ENCODE measurements at places on chromosomes 7 and 10.

- H3K36me3 ChIP-seq: peaks cover 12% of the 10 kb centered on the region
- no peak overlapping the region for H3K4me3 ChIP-seq
- DNase-seq: no peak
- H3K4me1 ChIP-seq: no peaks in the 10 kb centered on the region
Measured at GRCh38 chr10:92153-92552, 43.1 kb upstream of the TUBB8 start.

DNA sequence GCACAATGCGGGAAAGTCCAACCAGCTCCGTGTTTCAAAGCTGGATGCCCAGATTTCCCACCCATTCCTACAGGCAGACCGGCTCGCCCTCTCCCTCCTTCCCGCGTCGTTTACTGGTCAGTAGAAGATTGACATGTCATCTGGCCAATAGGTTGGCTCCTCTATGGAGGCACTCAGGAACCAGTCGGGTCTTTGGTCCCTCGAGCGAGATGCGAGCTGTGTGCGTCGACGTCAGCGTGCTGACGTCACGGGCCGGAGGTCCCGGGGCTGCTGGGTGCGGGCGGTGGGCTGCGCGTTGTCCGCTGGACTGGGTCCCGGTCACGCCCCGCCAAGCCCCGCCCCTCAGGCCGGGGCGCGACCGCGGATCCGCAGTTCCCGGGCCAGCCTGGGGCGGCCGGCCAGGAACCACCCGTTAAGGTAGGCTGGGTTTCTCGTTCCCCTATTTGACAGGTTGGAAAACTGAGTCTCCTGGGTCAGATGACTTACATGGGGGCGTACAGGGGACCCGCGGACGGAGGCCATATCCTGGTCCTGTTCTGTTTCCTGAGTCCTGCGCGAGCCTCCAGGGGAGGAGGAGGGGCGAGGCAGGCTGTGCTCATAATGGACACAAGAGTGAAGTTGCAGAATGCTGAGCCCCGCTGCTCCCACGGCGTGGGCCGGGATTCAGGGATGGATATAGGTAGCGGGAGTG, at the start of gene STARD3NL:
TSS of gene STARD3NL (plus strand) at position 242 of the 691 bp plus-strand sequence. CDS start 29,260 bp downstream, outside the sequence.
- peaks cover 26% of the 10 kb centered on the region for H3K4me1 ChIP-seq
- H3K27ac ChIP-seq: peak within 1 kb of the TSS; percentile 93
- H3K27me3 ChIP-seq: peaks cover 1% of the 10 kb centered on the region
- no peaks in the 10 kb centered on the region for H3K36me3 ChIP-seq
- peak within 1 kb of the TSS; percentile 95 for H3K4me3 ChIP-seq

- peaks cover 3% of the 10 kb centered on the region for H3K4me1 ChIP-seq
- peaks cover 3% of the 10 kb centered on the region for H3K27me3 ChIP-seq
- no peak for DNase-seq
- H3K27ac ChIP-seq: no peak overlapping the region
Measured at GRCh38 chr7:157515342-157516041, 178.7 kb downstream of the DNAJB6 start.

- H3K36me3 ChIP-seq: peaks cover 5% of the 10 kb centered on the region
- no peaks in the 10 kb centered on the region for H3K27me3 ChIP-seq
- no peak overlapping the region for H3K4me3 ChIP-seq
- DNase-seq: no peak
- no peak overlapping the region for H3K27ac ChIP-seq
Measured at GRCh38 chr7:47638679-47639315, 56.9 kb upstream of the TNS3 start.

DNA sequence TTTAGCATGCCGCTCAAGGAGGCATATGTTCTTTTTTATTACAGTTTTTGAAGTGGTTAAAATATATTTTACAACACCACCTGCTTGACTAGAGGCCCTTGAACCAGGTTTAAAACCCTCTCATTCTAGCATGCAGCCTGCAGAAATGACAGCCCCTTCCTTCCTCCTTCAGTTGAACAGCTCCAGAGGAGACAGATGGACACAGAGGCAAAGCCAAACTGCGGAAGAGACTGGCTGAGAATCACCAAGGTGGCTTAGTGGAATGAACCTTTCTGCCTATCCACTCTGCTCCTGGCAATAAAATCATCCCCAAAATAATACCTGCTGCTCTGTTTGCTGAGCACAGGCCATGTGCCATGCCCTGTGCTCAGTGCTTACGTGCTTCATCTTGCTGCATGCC, 23.9 kb upstream of the PLPP4 start:
- H3K4me1 ChIP-seq: peaks cover 6% of the 10 kb centered on the region
- H3K4me3 ChIP-seq: no peak overlapping the region
- no peak overlapping the region for H3K27ac ChIP-seq
- peaks cover 2% of the 10 kb centered on the region for H3K27me3 ChIP-seq
- DNase-seq: no peak

GRCh38 chr7:8125680-8126444, 136.1 kb downstream of the ICA1 start:
- no peak for DNase-seq
- H3K27me3 ChIP-seq: peaks cover 4% of the 10 kb centered on the region
- H3K36me3 ChIP-seq: no peaks in the 10 kb centered on the region
- H3K4me1 ChIP-seq: no peaks in the 10 kb centered on the region
- no peak overlapping the region for H3K4me3 ChIP-seq

DNA sequence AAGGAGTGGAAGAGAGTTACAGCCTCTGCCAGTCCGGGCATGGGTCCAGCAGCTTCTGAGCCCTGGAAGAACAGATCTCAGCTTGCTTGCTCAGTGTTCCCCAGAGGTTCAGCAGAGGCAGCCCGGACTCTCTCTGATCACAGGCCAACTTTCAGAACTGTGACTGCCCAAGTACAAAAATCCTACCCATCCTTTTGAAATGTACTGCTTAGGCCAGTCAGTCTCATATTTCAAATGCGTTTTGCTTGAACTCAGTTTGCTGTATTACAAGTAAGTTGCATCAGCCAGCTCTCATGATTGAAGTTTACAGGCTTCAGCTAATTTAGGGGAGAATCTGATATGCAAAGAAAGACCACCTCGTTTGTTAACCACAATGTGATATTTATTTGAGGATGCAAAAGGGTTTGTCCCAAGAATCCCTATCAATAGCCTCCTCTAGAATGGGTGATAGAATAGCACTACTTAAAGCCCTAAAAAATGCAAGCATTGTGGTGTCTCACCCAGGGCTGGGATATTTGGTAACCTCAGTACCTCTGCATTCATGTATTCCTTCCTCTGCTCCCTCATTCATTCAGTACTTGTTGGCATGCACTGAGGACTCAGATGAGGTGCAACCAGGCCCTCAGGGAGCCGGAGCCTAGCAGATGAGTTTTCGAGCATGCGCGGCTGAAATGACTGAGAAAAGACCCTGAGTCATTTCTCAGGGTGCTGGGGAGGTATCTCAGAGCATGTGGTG, 7.0 kb downstream of the AIMP2 start:
- DNase-seq: no peak
- peak overlapping the region; percentile 80 for H3K27ac ChIP-seq
- peaks cover 1% of the 10 kb centered on the region for H3K27me3 ChIP-seq
- H3K4me3 ChIP-seq: no peak overlapping the region
- H3K36me3 ChIP-seq: no peaks in the 10 kb centered on the region

DNA sequence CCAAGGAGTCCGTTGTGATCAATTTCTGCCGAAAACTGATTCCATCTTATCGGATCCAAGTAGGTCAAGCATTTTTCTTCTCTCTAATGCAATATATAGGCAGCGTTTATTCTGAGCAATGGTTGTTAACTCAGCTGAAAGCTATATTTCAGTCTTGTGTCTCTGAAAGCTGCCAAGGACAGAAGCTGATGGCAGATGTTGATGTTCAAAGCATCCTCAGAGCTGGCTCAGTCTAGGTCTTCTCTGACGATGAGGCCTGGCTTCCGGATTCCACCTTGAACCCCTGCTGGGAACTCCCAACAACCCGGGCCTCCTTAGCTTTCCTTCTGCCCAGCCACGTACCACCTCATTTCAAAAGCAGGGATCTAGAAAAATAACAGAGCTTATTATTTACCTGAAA, 863.6 kb downstream of the NRG3 start:
- H3K36me3 ChIP-seq: no peaks in the 10 kb centered on the region
- no peak overlapping the region for H3K27ac ChIP-seq
- peaks cover 3% of the 10 kb centered on the region for H3K4me1 ChIP-seq
- no peaks in the 10 kb centered on the region for H3K27me3 ChIP-seq
- DNase-seq: no peak

DNA sequence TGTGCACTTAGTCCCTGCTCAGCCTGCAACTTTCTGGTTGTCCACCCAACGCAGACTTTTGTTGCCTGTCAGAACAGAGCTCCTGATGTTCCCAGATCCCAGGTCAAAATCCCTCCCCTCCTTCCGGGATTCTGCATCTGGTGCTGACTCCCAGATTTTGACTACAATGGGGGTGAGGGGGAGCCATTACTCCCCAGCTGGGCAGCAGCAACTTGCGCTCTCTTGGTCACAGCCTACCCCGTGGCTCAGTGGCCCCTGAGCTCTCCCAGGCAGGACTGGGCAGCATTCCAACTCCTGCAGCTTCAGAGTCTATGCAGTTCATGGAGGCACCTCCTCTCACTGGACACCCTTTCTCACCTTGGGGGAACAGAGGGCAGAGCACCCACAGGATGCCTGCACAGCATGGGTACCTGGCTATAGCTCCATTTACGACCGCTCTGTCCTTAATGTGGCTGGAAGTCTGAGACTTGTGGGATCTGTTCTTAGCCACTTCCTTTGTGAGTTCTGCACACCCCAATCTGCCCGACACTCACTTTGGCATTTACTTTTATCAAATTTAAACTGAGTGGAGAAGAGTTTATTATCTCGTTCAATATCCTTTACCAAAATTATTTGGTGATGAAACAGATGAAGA, 545.5 kb upstream of the MGMT start:
- no peaks in the 10 kb centered on the region for H3K36me3 ChIP-seq
- peaks cover 6% of the 10 kb centered on the region for H3K27me3 ChIP-seq

DNA sequence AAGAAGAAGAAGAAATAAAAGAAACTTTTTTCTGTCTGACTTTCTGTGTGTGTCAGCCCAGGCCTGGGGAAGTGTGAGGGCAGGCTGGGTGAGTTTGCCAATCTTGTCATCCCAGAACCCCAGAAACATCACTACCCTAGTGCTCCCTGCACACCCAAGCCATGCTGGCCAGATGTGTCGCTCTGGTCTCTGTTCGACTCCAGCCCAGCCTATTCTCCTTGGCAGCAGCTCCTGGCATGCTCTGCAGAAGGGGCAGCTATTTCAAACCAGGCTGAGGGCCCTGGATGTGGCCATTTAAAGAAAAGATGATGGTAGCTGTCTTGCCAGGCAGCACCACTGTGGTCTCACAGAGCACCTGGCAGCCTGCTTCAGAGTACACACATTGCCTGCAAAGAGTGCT, 334.1 kb downstream of the RPS24 start:
- no peak overlapping the region for H3K4me3 ChIP-seq
- H3K4me1 ChIP-seq: peaks cover 3% of the 10 kb centered on the region
- no peak for DNase-seq
- no peaks in the 10 kb centered on the region for H3K36me3 ChIP-seq

- no peak overlapping the region for H3K4me3 ChIP-seq
- peaks cover 4% of the 10 kb centered on the region for H3K27me3 ChIP-seq
- DNase-seq: no peak
- H3K4me1 ChIP-seq: peaks cover 19% of the 10 kb centered on the region
- H3K27ac ChIP-seq: no peak overlapping the region
Measured at GRCh38 chr7:26547156-26547555, 255.5 kb downstream of the SNX10 start.

- no peaks in the 10 kb centered on the region for H3K4me1 ChIP-seq
- peaks cover 5% of the 10 kb centered on the region for H3K27me3 ChIP-seq
- no peak overlapping the region for H3K4me3 ChIP-seq
Measured at GRCh38 chr7:73539709-73540108, 17.6 kb upstream of the BAZ1B start.

- peak; percentile 40 for DNase-seq
- H3K4me1 ChIP-seq: peaks cover 3% of the 10 kb centered on the region
- H3K36me3 ChIP-seq: no peaks in the 10 kb centered on the region
- H3K27ac ChIP-seq: no peak overlapping the region
- no peaks in the 10 kb centered on the region for H3K27me3 ChIP-seq
- H3K4me3 ChIP-seq: no peak overlapping the region
Measured at GRCh38 chr7:95199779-95200558, 124.4 kb downstream of the PON1 start.

DNA sequence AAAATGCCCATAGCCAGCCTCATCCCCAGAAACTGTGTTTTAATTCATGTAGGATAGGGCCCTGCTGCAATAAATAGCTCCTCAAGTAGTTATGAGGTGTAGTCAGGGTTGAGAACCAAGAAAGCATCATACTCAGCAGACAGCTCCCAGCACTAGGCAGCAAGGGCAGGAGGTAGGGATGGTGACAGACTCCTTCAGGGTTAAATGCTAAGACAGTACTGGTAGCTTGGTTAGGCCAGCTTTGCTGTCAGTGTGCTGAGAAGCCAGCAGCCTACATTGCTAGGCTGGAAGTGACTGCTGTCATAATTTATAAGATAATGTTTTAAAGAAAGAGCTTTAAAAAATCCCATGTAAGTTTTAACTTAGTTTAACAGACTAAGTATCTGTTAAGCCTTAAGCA, 113.9 kb upstream of the IMMP2L start:
- H3K36me3 ChIP-seq: no peaks in the 10 kb centered on the region
- no peaks in the 10 kb centered on the region for H3K27me3 ChIP-seq
- no peaks in the 10 kb centered on the region for H3K4me1 ChIP-seq
- no peak for DNase-seq
- H3K27ac ChIP-seq: no peak overlapping the region
- no peak overlapping the region for H3K4me3 ChIP-seq

DNA sequence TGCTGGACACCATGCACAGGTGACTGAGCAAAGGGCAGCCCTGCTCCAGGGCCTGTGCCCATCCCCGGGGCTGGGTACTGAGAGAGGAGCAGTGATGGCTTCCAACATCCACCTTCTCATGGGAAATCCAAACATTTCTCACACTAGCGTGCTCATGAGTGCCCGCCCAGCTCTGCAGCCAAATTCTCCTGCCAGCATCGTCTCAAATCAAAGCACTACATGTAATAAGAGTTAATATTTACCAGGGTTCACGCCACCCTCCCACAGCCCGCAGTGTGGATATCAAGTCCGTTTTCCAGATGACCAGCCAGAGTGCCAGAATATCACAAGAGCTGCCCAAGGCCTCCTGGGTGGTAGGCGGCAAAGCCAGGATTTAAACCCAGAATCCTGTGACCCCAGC, 12.1 kb downstream of the IL15RA start:
- DNase-seq: no peak
- peaks cover 8% of the 10 kb centered on the region for H3K4me1 ChIP-seq
- H3K4me3 ChIP-seq: no peak overlapping the region
- no peak overlapping the region for H3K27ac ChIP-seq
- no peaks in the 10 kb centered on the region for H3K36me3 ChIP-seq

DNA sequence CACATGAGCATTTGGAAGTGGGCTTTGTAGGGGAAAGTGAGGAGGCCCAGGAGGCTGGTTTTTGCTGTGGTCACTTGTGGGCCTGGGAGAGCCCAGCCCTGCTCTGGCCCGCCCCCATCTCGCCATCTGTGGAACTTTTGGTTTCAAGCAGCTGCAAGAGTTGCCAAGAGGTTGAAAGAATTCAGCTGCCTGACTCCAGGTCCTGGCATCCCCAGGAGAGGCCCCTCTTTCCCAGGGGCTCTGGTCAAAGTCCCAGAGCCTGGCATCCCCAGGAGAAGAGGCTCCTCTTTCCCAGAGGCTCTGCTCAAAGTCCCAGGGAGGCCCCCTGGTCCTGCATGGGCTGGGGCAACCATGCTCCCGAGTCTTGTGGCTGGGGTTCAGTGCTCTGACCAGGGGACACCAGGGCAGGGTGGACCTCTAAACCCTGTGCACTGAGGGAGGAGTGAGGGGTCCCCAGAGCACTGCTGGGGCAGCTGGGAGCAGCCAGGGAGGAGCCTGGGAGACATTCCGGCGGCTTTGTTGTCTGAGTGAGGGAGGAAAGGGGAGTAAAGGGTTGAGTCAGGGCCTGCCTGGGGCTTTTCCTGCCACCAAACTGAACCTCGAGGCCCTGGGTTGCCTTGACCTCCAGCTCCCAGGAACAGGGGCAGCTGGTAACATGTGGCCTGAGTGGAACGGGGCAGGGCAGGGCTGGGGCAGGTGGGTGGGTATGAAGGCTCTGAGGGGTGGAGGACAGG, 27.7 kb upstream of the CSGALNACT2 start:
- no peak overlapping the region for H3K27ac ChIP-seq
- H3K4me3 ChIP-seq: no peak overlapping the region
- peak; percentile 14 for DNase-seq
- no peaks in the 10 kb centered on the region for H3K4me1 ChIP-seq
- no peaks in the 10 kb centered on the region for H3K36me3 ChIP-seq
- peaks cover 2% of the 10 kb centered on the region for H3K27me3 ChIP-seq
